Pons (tissue), 1 donor: ENCODE measurements at places on chromosomes 6 and 20.

- no peak for DNase-seq
Observed at GRCh38 chr6:7997286-7997685, 66.9 kb downstream of the BLOC1S5 start.

GRCh38 chr6:129691709-129692108 lies 18.3 kb downstream of the ARHGAP18 start:
- DNase-seq: no peak

GRCh38 chr6:4904461-4905025 lies 99.3 kb downstream of the RPP40 start:
- no peak for DNase-seq

- DNase-seq: peak; percentile 70
Observed at GRCh38 chr20:5675103-5676091, 74.8 kb upstream of the SHLD1 start.

- DNase-seq: no peak
Observed at GRCh38 chr6:38775870-38776269, 60.8 kb downstream of the DNAH8 start.

DNA sequence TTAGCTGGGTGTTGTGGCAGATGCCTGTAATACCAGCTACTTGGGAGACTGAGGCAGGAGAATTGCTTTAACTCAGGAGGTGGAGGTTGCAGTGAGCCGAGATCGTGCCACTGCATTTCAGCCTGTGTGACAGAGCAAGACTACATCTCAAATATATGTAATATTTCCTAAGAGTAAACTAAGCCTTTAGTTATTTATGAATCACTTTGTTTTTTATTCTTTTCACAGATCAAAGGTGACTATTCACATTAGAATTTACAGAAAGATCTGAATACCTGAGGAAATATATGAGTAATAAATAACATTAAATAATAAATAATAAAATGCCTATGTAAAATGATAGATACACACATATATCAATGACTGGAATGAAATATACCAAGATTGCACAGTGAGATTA lies 630.8 kb upstream of the IMPG1 start:
- no peak for DNase-seq

GRCh38 chr6:31400467-31401289 lies 2.7 kb upstream of the MICA start:
- DNase-seq: peak; percentile 55

DNA sequence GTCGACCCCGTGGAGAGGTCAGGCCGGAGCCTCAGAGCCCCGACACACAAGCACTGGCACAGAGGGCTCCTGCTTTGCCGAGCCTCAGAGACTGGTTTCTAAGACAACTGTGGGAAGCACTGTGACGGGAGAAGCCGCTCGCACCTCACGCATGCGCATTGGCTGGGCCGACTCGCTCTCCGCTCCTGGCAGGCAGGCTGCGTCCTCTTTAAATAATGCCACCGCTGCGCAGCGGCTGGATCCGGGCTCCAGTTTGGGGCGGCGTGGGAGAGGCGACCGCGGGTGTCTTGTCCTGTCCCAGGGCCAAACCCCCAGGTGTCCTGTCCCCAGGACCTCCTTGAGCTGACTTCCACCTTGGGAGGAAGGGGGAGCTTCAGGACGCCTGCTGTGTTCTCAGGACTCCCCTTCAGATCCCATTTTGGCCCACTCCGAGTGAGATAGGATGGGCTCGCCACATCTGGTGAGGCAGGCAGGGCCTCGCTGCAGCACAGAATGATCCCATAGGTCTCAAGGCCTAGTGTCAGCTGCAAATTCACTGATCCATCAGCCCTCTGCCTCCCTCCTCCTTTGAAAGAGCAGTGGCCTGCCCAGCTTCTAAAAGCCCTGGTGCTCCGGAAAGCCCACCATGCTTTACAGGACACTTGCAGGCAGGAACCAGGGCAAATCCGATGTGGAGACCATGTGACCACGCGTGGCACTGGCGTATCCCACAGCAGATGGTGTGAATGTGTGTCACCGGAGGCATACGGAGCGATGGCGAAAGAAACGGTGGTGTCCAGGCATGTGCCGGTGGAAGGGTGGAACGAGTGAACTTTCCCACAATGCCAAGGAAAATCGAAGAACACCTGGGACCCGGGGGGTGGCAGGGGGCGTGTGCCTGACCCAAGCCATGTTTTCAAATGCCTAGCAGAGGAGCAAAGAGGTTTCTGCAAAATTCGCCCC lies 169.3 kb upstream of the ZNF337 start:
- DNase-seq: peak; percentile 73

DNA sequence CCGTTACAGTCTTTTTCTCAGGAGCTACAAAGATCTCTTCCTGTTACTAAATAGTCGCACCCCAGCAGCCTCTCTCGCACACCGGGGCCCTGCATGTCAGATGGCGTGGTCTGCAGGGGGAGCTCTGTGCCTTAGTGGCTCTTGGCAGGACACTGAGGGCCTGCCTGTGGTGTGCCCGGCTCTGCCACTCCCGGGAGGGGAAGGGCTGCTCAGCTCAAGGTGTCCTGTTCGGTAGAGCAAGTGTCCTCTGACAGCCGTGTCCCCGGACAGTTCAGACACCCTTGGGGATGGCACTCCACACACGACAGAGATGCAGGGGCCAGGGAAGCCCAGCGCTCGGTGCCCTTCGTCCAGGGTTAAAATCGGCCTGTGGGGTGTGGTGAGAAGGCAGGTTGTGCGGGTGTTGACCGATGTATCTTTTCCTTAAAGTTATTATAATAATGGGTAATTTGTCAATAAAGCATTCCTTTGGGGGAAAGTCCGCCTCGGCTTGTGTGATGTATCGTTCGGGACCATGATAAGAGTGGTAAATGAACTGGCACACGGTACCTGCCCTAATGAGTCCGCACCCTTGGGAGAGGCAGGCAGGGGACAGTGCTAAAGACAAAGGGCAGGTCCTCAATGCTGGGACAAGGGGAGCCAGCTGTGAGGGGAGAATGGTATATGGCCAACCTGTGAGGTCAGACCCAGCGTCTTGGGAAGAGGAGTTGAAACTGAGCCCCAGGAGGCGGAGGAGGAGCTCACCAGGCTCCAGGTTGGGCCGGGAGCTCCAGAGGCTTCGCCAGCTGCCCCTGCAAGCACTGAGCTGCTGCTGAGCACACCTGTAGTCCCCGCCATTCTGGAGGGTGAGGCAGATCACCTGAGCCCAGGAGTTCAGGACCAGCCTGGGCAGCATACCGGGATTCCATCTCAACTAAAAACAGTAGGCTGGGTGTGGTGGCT lies 3.6 kb upstream of the DNAJC5 start:
- DNase-seq: no peak

DNA sequence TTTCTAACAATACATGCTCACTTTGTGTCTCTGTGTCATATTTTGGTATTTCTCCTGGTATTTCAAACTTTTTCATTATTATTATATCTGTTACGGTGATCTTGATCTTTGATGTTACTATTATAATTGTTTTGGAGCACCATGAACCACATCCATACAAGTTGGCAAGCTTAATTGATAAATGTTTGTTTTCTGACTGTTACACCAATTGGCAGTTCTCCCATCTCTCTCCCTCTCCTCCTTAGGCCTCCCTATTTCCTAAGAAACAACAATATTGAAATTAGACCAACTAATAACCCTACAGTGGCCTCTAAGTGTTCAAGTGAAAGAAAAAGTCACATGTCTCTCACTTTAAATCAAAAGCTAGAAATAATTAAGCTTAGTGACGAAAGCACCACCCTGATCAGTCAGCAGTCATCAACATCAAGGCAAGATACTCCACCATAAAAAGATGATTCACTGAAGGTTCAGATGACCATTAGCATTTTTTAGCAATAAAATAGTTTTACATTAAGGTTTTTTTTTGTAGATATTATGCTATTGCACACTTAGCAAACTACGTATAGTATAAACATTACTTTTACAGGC lies 61.5 kb downstream of the IBTK start:
- no peak for DNase-seq

GRCh38 chr6:107418118-107418517 lies 41.2 kb downstream of the PDSS2 start:
- no peak for DNase-seq

- DNase-seq: peak; percentile 83
Observed at GRCh38 chr6:106085984-106086813, at the start of gene PRDM1. Gene PRDM1 (plus strand): TSS chr6:106086336. CDS start chr6:106086554, 218 bp downstream.

- no peak for DNase-seq
Observed at GRCh38 chr6:130276507-130276906, 53.8 kb upstream of the SAMD3 start.

- no peak for DNase-seq
Observed at GRCh38 chr6:34667481-34668238, 28.9 kb downstream of the ILRUN start.

GRCh38 chr20:32925481-32926196 lies 66.9 kb downstream of the EFCAB8 start:
- DNase-seq: no peak

DNA sequence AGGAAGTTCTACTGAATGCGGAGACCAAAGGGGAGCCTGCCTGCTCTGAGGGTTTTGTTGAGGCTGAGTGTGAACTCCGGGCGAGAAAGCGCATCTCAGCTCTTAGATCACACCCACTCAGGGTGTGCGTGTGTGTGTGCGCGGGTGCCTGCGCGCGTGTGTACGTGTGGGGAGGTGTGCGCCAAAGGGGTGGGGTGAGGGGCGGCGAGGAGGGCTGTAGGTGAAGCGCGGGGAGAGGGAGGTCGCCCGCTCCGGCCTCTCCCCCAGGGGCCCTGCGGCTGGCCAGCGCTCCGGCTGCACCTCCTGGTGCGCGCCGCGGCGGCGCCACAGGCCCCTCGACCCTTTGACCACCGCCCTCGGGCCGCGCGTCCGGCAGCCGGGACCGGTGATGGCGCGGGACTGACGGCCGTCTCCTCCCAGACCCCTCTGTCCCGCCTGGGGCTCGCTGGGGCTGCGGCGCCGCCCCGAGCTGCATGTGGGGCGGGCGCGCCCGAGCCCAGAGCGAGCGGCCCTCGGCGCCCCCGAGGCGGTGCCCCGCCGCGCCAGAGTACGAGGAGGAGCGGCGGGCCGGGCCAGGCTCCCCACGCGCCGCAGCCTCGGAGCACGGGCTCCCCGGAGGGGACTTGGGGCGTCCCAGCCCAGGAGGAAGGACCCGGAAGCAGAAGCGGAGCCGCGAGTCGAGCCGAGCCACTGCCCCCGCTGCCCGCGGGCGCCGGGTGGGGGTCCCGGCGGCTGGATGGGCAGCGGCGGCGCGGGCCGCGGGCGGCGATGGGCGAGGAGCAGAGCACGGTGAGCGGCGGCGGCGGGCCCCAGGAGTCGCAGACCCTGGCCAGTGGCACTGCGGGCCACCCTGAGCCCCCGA lies at the start of gene RNF217:
Gene RNF217 (plus strand): TSS at position 661 of the 862 bp plus-strand sequence. CDS start 108 bp downstream, at position 769.
- DNase-seq: peak; percentile 67

DNA sequence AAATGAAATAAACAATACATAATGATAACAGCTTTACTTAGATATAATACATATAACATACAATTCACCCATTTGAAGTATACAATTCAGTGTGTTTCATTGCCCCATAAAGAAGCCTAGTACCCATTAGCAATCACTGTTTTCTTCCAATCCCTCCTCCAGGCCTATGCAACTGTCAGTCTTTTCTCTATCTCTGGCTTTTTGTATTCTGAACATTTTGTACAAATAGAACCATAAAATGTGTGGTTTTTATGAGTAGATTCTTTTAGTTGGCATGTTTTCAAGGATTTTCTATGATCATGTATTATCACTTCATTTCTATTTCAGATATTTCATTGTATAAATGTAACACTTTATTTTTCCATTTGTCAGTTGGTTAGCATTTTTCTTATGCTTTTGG lies 54.6 kb upstream of the MYO6 start:
- no peak for DNase-seq

DNA sequence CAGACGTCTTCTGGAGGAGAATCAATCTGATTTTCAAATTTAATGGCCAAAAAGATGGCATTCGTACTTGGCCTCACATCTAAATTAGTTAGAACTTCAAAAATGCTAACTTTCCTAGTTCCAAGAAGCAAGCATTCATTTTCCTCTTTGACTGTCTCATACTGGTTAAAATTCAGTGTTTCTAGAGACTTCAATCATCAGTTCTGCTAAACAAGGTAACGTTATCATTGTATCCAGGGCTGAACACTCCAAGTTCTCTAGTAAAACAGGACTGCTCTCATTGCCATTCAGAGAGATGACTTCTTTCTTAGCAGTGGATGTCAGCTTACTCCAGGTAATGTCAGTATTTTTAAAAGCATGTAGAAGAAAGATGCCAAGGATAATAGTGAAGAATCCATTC lies 34.6 kb upstream of the ENTPD6 start:
- no peak for DNase-seq

GRCh38 chr6:52243282-52243893 lies 912 bp downstream of the IL17F start:
- no peak for DNase-seq

GRCh38 chr6:32519118-32519909 lies 10.8 kb downstream of the HLA-DRB5 start:
- no peak for DNase-seq

GRCh38 chr20:22466447-22467171 lies 117.8 kb downstream of the FOXA2 start:
- no peak for DNase-seq

DNA sequence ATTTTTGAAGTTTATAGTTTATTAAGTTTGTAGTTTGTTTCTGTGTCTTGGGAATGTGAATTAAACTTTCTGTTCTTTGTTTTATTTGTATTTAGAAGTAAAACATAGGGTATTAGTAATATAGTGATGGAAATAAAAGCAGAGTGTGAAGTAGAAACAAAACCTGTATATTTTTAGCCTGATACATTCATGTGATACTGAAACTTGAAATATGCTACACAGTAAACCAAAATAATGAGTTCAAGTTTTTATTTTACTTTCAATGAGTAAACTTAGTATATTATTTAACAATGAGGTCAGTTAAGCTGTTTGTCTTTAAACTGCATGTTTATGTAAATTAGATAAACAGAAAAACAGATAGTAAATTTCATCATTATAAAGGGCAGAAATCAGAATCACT lies 1592.6 kb downstream of the GRIK2 start:
- no peak for DNase-seq

- DNase-seq: peak; percentile 49
Observed at GRCh38 chr6:122717350-122717749, 62.2 kb upstream of the FABP7 start.

DNA sequence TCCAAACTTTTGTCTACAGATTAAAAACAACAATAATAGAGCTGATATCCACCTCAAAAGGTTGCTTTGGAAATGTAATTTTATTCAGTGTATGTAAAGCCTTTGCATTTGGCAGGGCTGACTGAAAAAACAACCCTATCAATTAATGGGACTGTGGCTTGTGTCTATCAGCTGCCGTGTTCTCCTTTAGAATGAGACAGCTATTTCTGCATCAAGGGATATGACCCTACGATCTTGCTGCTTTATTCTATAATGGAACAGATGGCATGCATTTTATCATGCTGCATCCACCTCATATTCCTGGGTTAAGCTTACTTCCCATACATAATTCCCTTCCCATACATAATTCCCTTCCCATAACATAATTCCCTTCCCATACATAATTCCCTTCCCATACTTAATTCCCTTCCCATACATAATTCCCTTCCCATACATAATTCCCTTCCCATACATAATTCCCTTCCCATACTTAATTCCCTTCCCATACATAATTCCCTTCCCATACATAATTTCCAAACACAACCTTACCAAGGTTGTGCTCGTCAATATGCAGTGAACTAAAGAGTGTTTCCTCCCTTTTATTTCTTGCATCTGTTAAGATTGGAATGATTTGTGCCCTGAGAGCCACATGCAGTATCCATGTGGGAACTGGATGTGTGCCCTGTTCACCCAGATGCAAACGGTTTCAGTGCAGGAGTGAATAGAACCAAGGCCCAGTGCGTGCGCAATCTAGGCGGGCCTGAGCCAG lies 26.8 kb downstream of the SERPINB6 start:
- DNase-seq: no peak

GRCh38 chr6:165308926-165309731 lies at the start of gene C6orf118:
Gene C6orf118 (minus strand): TSS chr6:165309605. CDS start chr6:165309586, 19 bp downstream.
- DNase-seq: no peak
